ENCODE measurements at places on chromosomes 2 and 18.

DNA sequence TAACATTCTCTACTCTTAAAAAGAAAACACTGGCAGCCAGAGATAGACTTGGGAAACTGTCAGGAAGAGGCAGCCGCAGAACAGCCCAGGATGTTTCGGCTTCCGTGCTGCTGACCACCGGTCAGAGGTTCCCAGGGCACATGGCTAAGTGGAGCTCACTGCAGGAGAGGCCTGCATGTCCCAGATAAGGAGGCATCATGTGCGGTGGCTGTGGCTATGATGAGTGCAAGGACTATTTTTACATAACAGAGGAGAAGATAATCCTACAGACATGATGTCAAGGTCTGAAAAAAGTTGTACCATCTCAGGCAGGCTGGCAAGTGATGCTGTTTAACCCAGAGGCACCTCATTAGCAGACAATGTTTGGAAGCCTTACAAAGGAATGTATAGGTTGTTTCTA lies 252.3 kb downstream of the CYRIA start:
- no peak for DNase-seq

- no peak for DNase-seq
Observed at GRCh38 chr2:63092857-63093256, 42.2 kb downstream of the OTX1 start.

GRCh38 chr2:172640389-172640788 lies 84.5 kb downstream of the PDK1 start:
- no peak for DNase-seq

DNA sequence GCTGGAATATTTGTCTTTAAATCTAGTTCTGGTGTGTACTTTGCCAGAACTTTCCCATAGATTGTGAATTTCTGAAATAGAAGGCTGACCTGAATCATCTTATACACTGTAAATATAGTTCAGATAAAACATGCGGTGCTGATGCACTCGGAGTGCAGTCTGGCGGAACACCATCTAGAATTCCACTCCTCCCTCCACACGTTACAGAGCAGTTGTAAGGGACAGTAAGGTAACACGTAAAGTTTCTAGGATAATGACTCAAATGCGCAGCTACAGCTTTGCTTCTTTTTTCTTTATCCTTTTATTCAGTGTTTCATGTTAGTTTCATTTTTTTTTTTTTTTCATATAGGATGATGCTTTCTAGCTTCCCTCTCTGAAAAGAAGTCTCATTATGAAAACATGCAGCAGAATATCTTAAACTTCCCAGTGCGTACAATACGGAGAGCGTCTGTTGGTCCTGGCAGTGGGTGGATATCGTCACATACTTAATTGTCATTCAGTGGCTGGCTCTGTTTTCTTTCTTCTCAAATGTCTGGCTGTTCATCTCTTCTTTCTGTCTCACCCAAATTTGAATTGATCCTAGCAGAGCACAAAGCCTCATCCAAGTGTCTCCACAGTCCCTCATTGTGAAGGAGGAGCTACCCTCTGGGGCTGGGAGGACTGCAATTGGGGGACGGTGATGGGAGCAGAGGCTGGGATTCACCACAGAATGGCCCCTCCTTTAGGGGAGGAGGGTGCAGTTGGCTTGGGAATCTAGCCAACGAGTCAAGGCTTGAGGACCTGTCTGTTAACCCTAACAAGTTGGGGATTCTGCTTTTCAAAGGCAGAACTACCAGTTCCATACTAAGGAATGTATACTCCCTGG lies 138.8 kb downstream of the MYT1L start:
- no peak for DNase-seq

GRCh38 chr18:76376668-76377358 lies 118.2 kb downstream of the ZNF516 start:
- no peak for DNase-seq

DNA sequence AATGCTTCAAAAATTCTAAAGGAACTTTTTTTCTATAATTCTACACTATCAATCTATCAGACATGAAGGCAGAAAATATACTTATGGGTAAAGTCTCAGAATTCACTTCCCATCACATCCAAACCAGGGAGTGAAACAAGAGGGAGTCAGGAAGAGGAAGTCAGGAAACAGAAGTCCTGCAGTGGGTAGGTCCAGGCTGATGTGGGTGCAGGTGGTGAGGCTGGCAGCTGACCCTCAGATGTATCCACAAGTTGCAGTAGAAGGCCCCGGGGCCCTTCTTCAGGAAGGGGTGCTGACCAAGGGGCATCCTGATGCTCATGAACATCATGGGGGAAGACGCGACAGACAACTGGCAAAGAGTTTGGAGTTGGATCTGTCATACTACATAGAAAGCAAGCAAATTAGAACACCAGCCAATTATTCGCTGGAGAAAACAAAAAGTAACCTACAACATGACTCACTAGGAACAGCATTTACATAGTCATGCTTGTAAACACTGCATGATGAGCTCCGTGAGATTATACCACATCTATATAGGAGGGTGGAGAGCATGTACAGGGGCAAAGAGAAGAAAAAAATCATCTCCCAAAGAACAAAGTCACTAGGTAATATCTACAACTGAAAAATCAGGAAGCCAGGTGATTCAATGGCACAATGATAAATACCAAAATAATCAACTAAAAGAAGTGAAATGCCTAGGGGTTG lies 4.2 kb downstream of the UXS1 start:
- no peak for DNase-seq

DNA sequence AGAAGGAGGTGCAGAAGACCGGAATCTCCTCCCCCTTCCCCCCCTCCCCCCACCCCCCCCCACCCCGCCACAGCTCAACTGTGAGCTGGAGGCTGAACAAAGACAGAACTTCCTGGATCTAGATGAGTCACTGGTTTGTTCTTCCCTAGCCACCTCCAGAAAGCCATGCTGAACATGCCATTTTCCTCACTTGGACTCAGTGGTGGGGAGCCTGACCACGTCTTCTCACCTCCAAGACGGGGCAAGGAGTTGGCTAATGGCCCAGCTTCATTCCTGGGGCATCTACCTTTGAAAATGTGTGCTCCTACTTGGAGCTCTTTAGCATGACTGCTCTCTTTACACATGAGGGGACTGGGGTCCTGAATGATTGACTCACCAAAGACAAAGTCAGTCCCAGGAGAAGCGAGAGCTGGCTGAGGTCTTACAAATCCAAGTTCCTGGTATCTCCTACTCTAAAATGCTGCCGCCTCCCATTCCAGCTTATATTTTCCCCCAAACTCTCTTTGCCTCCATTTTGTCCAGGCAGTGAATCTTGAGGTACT lies 22.6 kb upstream of the FZD5 start:
- no peak for DNase-seq

DNA sequence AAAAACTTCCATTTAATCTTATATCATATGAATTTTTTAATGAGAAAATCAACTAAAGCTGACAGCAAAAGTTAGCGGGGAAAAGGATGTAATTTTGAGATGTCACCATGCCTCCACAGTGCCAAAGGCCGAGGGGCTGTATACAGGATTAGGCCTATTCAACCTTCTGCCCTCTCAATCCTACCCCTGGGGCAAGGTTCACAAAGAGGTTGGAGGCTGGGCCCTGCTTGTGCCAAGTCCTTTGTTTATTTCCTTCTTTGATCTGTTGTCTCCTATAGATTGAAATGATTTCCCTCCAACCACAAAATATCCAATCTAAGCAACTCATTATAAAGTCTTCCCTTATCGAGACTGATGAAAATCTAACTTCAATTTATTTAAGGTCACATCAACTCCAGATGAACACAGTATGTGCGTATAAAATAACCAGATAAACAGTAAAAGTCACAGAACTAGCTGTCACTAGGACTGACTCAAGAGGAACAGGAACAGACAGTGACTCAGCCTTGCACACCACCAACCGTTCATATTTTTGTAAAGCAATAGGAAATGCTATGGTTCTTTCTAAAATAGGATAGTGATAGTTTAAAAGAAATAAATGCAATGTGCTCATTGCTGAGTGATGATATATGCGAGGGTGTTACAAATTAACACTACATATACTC lies 95.8 kb downstream of the SLC25A12 start:
- no peak for DNase-seq

GRCh38 chr18:73639788-73640187 lies 507.8 kb downstream of the FBXO15 start:
- DNase-seq = no peak

- DNase-seq = no peak
Observed at GRCh38 chr2:103809415-103809814, 1044.5 kb upstream of the POU3F3 start.

- DNase-seq = no peak
Observed at GRCh38 chr2:128371248-128371630, 52.6 kb upstream of the HS6ST1 start.

DNA sequence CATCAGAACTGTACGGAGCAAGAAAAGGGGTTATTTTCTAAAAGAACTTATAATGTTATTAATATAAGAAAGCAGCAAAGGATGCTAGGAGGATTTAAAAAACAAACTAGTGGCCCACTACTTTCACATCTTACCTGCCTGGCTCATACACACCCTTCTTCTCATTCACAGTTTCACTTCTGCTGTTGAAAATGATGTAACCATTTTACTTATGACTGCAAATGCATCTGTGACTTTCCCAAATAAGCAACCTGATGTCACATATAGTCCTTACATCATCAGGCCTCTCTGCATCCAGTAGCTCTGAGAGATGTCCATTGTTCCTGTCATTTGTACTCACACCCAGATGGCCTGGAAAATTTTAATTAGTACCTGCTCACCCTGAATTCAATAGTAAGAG lies 101.8 kb upstream of the MYO3B start:
- no peak for DNase-seq

DNA sequence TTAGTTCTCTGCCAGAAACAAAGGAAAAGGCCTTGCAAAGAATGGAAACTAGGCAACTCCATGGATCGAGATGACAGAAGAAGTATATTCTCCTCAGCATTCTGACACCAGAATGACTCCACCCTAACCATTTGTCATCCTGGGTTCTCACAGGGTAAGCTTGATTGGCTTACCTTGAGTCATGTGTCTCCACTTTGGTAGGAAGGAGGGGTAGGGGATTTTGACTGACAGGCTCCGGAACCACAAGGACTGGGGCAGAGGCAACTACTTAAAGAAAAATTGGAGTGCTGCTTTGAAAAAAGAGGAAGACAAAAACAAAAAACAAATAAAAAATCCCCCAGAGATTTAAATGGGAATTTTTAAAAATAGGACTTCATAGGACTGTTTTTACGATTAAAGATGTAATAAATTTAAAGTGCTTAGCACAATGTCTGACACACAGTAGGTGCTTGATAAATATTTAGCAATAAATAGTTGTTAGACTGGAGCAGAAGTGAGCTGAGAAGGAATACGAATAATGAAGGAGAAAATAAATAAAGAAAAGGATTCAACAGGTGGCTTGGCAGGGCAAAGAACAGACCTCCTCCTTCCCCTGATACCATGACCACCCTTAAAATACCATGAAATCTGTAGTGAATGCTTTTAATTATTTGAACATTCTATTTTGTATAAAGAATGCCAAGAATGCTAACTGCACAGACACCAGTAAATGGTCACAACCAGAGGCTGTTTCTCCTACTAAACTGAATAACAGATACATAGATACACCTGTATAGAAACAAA lies 230.2 kb downstream of the CDCA7 start:
- DNase-seq = no peak

- DNase-seq = no peak
Observed at GRCh38 chr2:128421286-128421685, 102.6 kb upstream of the HS6ST1 start.

- no peak for DNase-seq
Observed at GRCh38 chr2:10137053-10137843, 14.7 kb downstream of the RRM2 start.

- DNase-seq = no peak
Observed at GRCh38 chr18:74796841-74797576, 199.3 kb downstream of the ZNF407 start.

GRCh38 chr2:65456064-65456463 lies 23.7 kb upstream of the SPRED2 start:
- no peak for DNase-seq

GRCh38 chr2:112798979-112799975 lies 15.0 kb upstream of the IL1A start:
- no peak for DNase-seq

GRCh38 chr2:182954789-182955188 lies 83.5 kb downstream of the NCKAP1 start:
- no peak for DNase-seq

DNA sequence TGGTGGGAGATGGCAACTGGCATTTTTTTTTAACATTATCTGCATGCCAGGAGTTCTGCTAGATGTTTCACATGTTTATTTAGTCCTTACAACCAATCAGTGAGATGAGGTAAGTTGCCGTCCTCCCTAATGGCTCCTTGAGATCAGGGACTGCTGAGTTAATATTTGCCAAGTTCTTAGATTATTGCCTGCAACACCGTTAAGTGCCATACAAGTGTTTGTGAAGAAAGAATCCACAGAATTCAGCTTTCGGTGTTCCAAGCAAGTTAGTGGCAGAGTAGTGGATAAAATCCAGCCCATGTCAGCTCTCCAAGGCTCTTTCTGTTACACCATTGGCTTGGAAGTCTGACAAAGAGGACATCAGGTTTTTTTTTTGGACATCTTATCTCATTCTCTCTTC lies 95.9 kb downstream of the C1QL2 start:
- DNase-seq = no peak

GRCh38 chr18:60322591-60322990 lies 50.0 kb downstream of the MC4R start:
- DNase-seq = no peak

DNA sequence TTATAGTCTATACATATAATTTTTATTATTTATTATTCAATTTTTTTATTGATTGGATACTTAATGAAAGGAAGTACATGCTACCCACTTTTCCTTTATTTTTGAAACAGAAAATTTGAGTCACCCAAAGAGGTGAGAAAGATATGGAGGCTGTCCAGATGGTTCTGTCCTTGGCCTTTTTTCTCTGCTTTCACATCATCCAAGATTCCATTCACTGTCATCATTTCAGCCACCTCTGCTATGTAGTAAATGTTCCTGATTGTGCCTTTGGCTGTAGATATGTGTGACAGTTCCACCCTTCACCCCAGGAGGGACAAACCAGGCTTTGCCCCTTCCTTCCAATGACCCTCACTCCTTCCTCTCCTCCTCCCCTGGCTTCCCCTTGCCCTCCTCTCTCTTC lies 675.7 kb upstream of the ID2 start:
- no peak for DNase-seq

- DNase-seq = no peak
Observed at GRCh38 chr2:64754570-64754969, 100.9 kb upstream of the SERTAD2 start.
